ENCODE measurements at places on chromosomes 6 and 20.

DNA sequence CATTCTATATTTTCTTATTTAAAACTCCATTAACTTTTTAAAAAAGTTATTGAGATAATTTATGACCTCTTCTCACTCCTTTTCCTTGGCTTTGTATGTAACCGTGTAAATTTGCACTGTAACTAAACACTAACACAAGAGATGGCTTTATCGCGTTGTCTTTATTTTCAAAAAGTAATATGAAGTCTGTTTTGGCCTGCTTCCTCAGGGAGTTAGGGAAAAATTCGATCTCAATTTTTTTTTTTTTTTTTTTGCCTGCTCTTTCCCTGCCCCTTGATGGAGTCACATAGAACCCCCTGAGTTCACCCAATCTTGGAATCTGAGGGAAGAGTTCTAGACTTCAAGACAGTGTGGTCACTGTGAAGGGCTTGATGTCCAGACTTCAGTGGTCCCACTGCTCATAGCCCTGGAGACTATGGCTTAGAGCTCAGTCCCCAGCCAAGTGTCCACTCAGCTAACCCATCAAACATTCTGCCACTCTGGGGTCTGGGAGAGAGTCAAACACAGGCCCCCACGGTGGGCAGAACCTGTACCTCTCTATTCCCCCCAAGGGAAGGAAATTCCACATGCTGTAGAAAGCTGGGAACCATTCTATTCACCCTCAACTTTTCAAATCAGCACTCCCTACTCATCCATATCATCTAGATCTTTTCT is 15.7 kb upstream of the TBC1D22B start:
- DNase-seq, result no peak

- DNase-seq, result no peak
These were observed 71.0 kb upstream of the SLC22A16 start for GRCh38 chr6:110547266-110547964.

DNA sequence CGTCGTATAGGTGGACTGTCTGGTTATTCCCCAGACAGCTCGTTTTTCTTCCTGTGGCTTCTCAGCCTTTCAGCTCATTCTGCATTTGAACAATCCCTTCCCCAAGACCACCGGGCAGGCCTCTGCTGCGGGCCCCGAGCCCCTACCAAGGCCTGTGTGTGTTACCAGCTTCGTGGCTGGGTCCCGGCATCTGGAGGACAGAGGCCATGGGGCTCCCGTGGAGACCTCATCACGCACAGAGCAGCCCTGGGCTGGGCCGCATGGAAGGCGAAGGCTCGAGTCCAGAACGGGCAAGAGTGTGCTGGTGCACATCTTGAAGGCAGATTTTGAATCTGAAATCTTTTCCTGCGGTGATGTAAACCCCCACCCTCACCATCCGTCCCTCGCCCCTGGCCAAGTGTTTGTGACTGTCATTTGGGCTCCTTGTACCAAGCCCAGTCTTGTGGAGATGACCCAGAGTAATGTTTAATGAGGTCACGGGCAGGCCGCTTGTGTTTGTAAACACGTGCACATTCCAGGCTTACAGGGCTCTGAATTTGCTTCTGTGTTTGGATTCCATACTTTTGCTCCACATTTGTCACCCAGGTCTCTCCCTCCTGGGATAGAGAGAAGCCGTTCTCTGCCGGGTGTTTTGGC is 119.6 kb downstream of the CDH4 start:
- DNase-seq, result no peak

GRCh38 chr6:16007146-16007545 is 121.7 kb upstream of the MYLIP start:
- no peak for DNase-seq

- DNase-seq, result no peak
These were observed 4.5 kb downstream of the DLL1 start for GRCh38 chr6:170286246-170286933.

GRCh38 chr20:1907586-1907985 is 12.4 kb downstream of the SIRPA start:
- DNase-seq, result peak; percentile 41

DNA sequence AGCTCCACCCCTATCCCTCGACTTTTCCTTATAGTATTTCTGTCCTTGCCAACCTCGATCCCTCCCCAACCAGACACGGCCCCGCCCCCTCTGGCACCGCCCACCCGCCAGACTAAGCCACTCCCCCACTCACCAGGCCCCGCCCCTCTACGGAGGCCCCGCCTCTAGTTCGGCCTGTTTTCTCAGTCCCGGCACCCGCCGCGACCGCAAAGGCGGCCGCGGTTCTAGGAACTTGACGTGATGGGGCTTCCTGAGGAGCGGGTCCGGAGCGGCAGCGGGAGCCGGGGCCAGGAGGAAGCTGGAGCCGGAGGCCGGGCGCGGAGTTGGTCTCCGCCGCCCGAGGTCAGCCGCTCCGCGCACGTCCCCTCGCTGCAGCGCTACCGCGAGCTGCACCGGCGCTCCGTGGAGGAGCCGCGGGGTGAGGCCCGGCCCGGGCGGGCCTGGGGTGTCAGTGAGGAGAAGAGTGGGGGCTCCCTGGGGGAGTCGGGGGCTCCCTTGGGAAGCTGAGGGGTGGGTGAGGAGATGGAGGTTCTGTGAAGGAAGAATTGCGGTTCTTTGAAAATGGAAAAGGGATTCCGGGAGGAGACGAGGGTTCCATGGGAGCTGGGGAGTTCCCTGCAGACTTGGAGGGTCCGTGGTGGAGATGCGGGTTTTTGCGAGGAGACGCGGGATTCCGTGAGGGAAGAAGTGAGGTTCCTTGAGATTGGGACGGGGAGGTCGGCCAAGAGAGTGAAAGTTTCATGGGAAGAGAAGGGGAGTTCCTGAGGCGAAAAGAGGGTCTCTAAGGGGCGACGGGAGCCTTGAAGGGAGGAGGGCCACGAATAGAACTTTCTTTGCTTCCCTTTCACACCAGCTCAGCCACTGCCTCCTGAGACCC is at the start of gene ACSS2:
TSS of gene ACSS2 (plus strand) at position 207 of the 877 bp plus-strand sequence. CDS start at position 241, 34 bp downstream.
- no peak for DNase-seq

DNA sequence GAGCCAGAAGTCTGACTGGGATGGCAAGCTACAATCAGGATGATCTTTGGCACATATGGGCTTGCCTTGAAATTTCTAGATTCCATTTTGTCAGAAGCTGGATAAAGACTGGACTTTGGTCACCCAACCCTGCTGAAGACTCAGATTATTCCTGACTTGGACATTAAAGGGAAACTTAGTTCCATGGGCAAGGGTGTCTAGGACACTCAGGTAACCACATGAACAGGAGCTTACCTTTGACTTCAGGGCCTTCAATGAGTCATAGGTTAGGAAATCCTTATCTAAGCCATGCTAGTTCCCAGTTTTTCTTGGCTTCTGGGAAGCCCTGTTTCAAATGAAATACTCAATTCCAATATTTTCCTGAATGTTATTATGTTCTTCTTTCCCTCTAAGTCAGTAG is 28.5 kb upstream of the IFNGR1 start:
- no peak for DNase-seq

- DNase-seq, result no peak
These were observed 64.4 kb upstream of the FUCA2 start for GRCh38 chr6:143575901-143576426.

GRCh38 chr6:94597487-94597886 is 979.8 kb upstream of the MANEA start:
- DNase-seq, result no peak

- peak; percentile 21 for DNase-seq
These were observed 55.1 kb upstream of the BACH2 start for GRCh38 chr6:90351696-90352095.

DNA sequence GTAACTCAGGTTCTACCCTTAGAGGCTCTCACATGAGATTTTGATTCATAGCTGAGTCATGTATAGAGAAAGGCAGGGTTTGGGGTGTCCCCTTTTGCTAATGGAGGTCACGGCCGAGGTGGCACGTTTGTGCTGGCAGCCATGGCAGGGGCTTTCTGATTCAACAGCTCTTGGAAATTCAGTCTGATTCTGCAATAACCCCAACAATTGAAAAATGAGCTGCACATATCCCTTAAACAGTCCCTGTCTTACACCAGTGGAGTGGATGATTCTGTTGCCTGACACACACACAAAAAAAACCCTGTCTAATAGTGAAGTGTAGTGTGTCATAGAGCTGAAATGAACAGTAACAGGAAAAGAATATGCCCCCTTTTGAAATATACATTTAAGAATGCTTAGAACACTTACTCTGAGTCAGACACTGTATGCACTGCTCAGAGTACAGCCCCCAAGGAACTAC is 40.4 kb upstream of the ARG1 start:
- DNase-seq, result peak; percentile 6

GRCh38 chr6:127332383-127332961 is 10.9 kb downstream of the ECHDC1 start:
- DNase-seq, result no peak

- DNase-seq, result peak; percentile 11
These were observed 57.6 kb downstream of the NUDT3 start for GRCh38 chr6:34334796-34335416.

DNA sequence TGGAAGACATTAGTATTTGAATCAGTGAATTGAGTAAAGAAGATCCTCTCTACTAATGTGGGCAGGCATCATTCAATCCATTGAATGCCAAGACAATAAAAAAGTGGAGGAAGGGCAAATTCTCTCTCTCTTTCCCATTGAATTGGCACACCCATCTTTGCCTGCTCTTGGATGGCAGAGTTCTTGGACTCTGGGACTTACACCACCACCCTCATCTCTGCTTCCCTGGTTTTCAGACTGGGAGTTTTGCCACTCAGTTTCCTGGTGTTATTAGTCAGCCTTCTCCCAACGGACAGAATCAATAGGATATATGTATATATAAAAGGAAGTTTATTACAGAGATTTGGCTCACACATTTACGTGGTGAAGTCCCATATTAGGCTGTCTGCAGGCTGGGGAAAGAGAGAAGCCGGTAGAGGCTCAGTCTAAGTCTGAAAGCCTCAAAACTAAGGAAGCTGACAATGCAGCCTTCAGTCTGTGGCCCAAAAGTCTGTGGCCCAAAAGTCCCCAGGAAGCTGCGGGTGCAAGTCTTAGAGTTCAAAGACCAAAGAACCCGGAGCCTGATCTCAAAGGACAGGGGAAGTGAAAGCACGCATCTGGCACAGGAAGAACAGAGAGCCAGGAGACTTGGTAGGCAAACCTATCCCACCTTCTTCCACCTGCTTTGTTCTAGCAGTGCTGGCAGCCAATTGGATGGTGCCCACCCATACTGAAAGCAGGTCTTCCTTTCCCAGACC is 64.4 kb downstream of the SMPDL3A start:
- no peak for DNase-seq

- DNase-seq, result no peak
These were observed 985.1 kb upstream of the SLC35B3 start for GRCh38 chr6:9420316-9421015.

DNA sequence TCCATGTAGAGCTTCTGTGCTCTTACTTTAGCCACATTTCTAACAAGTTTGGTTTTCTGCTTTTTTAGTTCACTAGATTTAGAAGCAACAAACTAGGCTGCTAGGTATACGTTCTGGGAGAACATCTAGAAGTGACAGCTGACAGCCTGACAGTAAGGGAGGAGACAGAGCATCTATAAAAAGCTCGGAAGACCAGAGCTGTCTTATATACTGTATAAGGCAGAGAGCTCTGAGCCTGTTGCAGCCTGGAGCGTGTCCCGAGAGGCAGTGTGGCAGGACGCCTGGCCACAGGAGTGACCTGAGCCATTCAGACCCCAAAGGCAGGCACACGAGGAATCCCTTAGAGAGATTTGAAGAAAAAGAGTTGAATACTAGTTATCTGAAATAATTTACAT is 24.6 kb downstream of the PPP1R14C start:
- DNase-seq, result no peak

DNA sequence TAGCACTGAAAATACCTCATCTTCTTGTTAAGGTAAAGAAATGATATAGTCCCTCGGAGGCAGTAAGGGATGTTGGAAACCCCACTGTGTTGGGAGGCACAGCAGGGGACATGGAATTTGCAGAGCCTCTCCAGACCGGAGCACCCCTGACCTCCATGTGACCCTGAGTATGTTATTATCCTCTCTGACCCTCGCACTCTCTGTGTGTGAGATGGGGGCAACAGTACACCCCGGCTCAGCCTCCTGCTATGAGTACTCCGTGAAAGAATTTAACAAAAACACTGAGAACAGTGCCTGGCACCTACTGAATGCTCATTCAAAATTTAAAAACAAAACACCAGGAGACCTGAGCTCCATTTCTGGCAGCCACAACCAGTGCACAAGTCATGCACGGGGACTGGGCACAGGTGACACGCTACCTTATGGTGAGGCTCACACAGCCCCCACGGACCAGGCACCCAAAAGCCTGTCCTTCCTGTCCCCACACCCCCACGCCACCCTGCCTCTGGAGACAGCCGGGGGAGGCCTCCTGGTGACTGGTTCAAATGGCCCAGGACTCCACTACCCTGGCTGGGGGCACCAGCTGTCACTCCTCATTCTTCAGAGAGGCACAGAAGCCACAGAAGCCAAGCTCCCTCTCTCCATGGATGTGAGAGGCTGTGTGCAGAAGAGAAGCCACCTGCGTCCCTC is 6.1 kb downstream of the NINL start:
- no peak for DNase-seq

GRCh38 chr20:38435555-38435939 is 419 bp upstream of the SNHG17 start:
- DNase-seq, result peak; percentile 54

DNA sequence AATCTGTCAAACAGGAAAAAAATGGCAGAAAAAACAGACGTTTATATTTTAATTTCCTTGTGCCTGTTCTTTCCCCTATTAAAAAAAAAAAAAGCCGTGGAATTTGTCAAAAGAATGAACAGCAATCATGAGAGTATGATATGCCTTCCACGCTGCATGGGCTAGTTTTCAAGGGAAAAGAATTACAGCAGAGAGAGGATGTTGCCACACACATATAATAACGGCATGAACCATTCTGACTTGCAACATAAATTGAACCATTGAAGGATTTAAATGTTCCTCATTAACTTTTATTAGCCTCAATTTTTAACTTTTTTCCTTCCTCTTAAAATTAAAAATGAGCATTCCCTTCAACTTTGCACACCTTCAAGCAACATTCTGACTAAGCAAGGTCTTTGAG is 301.8 kb downstream of the FOXC1 start:
- DNase-seq, result peak; percentile 63

DNA sequence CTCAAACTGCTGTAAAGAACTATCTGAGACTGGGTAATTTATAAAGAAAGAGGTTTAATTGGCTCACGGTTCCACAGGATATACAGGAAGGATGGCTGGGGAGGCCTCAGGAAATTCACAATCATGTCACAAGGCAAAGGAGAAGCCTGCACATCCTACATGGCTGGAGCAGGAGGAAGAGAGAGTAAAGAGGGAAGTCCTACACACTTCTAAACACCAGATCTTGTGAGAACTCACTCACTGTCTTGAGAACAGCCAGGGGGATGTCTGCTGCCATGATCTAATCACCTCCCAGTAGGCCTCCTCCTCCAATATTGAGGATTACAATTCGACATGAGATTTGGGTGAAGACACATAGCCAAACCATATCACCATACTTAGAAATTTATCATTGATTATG is 1307.0 kb upstream of the GJE1 start:
- no peak for DNase-seq

GRCh38 chr20:23115822-23116221 is 29.7 kb upstream of the CD93 start:
- DNase-seq, result no peak

GRCh38 chr6:113847447-113847846 is 9.7 kb upstream of the MARCKS start:
- DNase-seq, result no peak
